ENCODE measurements at places on chromosomes 7 and 10. TPM values are rescaled to one million over a fixed set of nuclear protein-coding genes. Genes with fewer than 3 reads are reported as not detected.

DNA sequence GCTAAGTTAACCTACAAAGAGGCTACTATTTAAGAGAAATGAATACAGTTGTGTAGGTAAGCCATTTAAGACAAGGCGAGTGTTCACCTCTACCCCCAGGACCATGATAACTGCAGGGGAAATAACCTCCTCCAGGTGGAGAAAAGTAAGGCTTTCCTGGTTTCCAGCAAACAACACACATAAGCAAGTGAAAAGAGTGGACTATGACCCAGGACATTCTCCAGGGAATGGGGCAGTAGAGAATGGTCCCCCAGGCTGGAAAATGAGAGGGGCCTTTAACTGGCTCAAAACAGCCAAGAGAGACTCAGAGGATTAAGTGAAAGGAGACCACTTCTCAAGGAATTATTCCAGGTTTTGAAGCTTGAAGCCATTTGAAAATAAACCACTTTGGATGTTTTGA is 101.0 kb upstream of the GJD4 start:
- DNase-seq: no peak

GRCh38 chr10:84140036-84140379 is 699 bp downstream of the GHITM start:
- peak; percentile 15 for DNase-seq

DNA sequence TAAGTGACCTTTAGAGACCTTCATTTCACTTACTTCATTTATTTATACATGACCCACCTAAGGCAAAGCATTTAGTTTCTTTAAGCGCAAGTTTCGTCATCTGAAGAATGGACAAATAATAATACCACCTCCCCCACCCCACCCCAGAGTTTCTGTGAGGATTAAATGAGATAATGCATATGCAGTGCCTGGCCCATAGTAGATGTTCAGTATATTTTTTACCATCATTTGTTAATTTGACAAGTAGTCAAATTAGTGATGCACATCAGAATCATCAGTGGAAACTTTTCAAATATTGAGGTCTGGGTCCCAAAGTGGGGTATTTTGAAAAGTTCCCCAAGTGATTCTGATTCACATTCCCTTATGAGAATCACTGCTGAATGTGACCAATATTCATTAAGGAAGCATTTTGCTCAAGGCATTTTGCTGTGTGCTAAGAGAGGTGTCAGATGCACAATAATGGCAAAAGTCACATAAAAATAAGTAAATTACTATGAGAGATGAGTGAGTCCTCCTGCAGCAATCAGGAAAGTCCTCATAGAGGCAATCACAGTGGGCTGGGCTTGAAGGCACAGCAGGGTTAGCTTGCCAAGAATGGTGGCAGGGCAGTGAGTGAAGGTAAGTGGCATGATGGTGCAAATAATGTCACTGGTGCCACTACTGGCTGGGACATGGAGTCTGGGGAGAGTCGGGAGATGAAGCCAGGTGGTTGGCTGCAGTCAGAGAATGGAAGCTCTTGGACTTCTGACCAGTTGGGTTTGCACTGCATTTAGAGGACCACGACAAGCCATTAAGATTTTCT is 244.1 kb downstream of the PTEN start:
- no peak for DNase-seq

GRCh38 chr7:140084972-140085371 is 22.2 kb upstream of the PARP12 start:
- peak; percentile 24 for DNase-seq

GRCh38 chr10:24969841-24970281 is 17.5 kb upstream of the PRTFDC1 start:
- no peak for DNase-seq

DNA sequence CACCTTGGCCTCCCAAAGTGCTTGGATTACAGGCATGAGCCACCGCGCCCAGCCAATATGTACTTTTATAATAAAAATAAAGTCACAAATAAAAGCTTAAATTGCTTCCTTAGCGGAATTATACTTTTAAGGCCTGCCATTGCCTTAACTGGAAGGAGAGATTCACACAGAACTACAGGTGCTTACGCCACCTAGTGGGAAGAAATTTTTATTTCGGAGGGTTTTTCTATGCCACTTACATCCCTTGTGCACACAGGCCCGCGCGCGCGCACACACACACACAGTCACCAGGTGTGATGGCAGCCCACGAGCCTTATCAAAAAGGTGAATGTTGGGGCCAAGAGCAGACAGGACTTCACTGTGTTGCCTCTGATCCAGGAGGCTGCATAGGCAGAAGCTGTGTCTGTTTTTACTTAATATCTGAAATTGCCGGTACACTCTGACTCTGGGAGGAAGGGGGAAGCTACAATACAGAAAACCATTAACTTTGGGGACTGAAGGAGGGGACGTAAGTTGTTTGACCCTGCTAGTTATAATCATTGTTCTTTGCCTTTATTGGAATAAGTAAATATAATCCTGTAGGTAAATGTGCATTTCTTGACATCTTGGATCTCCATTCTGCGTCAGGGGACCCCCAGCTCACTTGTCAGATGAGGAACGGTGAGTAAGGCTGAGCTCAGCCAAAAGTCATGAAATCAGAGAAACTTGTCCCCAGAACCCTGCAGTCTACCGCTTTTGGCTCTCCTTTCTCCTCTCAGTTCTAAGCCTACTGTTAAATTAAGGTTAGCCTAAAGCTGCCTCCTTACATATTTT is 87.1 kb downstream of the SLC16A9 start:
- DNase-seq: peak; percentile 54

GRCh38 chr10:116671274-116671926 is 50.6 kb downstream of the PNLIPRP2 start:
- no peak for DNase-seq

DNA sequence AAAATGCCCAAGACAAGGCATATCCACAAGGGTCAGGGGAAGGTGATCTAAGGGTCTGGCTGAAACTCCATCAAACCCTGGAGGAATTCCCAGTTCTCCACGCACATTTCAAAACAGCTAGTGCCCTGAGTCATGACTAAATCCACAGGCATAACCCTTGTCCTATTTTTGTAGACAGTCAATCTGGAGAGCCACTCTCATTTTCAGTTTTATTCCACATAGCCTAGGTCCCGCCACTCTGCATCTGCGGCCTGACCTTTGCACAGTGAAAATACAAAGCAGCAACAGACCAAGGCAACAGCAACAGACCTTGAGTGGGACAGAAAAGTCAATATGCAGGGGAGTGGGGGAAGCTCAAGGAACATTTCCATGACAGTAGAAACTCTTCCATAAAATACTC is 201.4 kb upstream of the NPVF start:
- peak; percentile 20 for DNase-seq

- no peak for DNase-seq
Observed at GRCh38 chr10:79303631-79304478, 43.4 kb upstream of the PPIF start.

- DNase-seq: no peak
Observed at GRCh38 chr7:69762821-69763352, 164.6 kb downstream of the AUTS2 start.

DNA sequence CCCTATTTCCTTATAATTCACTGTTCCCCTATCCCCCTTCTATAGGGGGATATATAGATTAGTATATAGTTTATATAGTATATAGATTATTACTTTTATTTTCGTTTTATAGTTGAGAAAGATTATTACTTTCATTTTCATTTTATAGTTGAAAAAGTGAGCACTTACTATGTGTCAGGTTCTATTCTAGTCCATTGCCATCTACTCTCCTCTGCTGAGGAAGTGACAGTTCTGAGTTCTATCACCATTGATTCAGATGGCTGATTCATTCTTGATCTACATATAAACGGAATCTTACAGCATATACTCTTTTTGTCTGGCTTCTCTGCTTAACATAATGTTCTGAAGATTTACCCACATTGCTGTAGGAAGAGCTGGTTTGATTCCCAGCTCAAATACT is 20.7 kb upstream of the CAV2 start:
- DNase-seq: no peak

DNA sequence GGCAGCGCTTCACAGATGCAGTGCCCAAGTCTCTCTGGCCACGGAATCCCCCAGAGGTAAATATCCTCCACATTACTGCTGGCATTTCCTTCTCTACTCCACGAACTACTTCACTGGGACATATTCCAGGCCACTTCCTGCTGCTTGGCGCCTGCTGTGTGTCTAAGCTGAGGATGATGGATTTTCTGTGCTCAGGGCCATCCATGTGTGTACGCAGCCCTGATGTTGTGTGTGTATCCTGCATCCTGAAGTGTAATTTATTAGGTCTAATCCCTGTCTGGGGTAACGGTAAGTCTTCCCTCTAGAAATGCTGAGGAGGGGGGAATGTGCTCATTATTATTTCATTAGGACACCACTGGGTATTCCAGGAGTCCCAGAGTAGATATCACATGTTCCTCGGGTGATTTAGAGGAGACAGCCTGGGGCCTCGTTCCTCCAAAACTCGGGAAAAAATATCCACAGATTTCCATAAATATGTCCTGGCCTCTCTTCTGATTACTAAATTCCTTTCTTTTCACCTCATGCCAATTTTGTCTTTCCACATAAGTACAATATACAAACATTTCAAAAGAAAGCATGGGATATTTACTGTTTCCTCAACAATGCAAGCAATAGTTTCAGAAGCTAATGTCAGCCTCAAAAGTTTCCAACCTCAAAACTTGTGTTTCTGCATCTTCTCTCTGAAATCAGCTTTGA is 25.5 kb upstream of the HABP2 start:
- no peak for DNase-seq

DNA sequence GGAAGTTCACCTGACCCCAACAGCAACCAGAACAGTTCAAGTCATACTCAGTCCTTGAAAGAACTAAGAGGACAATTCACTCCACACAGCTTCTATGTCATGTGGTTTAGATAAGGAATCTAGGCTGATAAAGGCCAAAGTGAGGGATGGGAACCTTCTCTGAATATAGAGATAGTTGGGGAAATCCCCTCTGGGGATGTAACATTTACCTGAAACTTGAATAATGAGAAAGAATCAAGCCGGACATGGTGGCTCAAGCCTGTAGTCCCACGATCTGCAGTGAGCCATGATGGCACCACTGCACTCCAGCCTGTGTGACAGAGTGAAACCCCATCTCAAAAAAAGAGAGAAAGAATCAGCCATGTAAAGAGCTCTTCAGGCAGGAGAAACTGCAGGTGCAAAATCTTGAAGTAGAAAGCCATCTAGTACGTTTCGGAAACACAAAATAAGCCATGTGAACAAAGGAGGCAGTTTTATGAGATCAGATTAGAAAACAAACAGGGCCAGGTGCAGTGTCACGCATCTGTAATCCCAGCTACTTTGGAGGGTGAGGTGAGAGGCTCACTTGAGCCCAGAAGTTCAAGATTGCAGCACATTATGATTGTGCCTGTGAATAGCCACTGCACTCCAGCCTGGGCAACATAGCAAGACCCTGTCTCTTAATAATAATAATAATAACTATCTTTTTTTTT is 4.5 kb upstream of the DNMBP start:
- DNase-seq: no peak

- no peak for DNase-seq
Observed at GRCh38 chr10:15224948-15225347, 56.5 kb upstream of the NMT2 start.

GRCh38 chr10:4835494-4835918 is 9.5 kb downstream of the AKR1E2 start:
- no peak for DNase-seq

DNA sequence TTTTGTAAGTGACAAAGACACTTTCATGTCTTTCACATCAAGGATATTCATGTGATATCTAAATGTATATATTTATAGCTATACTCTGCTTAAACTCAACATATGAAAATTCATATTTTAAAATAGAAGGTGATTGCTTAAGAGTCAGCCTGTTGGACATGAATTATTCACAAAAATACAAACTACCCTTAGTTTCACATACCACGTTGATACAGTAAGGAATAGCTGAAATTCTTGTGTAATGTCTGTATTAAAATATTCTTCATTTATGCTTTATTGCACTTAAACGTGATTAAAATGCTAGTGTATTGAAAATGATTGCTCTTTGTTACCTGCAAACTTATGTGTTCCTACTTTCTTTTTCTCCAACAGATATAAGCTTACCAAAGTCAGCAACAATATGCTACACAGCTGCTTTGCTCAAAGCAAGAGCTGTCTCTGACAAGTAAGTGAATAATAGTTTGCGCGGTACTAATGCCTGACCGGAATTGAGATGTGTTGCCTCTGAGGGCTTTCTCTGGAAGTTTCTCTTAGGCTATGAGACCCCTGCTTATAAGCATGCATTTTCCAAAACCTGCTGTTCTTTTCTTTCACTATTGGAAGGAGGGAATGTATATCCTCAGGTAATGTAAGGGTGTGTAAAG is 133.8 kb downstream of the WNT2 start:
- DNase-seq: no peak

DNA sequence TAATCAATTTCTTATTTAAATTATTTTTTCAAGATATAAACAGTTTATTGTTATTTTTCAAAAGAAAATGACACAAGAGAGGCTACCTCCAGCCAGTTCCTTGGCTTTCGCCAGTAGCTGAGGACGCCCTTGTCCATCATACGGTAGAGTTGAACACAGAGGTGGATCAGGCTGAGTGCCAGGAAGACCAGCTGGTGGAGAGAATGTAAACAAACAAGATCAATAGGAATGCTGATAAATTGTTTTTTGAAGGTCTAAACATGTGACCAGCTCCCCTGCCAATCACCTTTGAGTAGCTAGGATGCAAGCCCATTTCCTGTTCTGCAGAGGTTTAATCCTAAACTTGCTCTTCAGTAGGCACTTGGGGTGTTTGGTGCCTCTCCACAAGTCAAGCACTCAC is 138.9 kb downstream of the PKD1L1 start:
- no peak for DNase-seq

GRCh38 chr7:142482891-142483658 is 225.2 kb upstream of the PRSS58 start:
- peak; percentile 53 for DNase-seq

- DNase-seq: no peak
Observed at GRCh38 chr7:99984593-99984992, 8.8 kb upstream of the AZGP1 start.

- DNase-seq: peak; percentile 15
Observed at GRCh38 chr7:16670021-16670420, 24.0 kb downstream of the BZW2 start.

DNA sequence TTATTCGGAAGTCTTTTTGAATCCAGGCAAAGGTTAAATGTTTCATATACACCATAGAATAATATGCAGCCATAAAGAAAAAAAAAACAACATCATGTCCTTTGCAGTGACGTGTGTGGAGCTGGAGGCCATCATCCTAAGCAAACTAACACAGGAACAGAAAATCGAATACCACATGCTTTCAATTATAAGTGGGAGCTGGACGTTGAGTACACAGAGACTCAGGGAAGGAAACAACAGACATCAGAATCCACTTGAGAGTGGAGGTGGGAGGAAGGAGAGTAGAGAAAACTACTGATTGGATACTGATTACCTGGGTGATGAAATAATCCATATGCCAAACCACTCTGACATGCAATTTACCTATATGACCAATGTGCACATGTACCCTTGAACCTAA is 293.4 kb downstream of the KLF6 start:
- DNase-seq: no peak

GRCh38 chr7:135335628-135336139 is 102.0 kb downstream of the STRA8 start:
- peak; percentile 53 for DNase-seq

GRCh38 chr10:127198721-127199120 is 2.3 kb upstream of the INSYN2A start:
- DNase-seq: no peak

Gene UFSP1
- total RNA-seq: 2.7 TPM

Gene HKDC1
- total RNA-seq: 3.9 TPM

Gene SEC61G
- 1,243 TPM for total RNA-seq

Gene NOS3
- total RNA-seq: 0.39 TPM

Gene OLAH
- not detected for total RNA-seq

Gene PNLIPRP1
- not detected for total RNA-seq
